Activated CD4-positive, alpha-beta T cell treated with anti-CD3 and anti-CD28 coated beads, Interleukin-2, amount 50 U/mL, for 24 hours (primary cell): ENCODE measurements at places on chromosomes 12 and 14.
A peak's percentile ranks its signal among the peaks of the same experiment; 100 is the strongest.

DNA sequence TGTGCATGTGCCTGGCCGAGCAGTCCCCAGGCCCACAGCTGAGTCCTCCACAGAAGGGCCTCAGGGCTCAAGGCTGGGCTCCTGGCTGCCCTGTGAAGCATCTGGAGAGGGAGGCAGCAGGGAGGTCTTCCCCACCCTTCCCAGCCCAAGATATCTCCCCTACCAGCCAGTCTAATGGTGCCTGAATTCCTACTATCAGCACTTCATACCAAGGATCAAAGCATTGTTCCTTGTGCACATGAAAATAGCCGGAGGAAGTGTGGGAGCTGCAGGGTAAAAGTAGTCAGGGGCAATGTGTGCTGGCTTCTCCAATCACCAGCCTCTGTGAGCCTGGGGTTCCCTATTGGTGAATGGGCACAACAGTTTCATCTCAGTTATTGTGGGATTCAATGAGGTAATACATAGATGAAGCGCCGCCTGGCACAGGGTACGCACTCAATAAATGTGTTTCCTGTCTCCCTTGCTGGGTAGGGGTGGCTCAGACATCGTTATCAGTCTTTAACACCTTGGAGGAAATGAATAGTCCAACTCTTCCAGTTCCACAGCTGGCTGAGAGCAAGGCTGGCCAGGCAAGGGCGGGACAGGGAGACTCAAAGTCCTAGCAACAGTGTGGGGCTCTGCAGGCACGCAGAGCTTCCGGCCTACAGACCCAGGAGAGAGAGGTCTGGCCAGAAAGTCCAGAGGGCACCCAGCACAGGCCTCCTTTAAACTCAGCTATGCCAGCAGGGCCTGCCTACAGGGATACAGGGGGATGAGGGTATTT lies 39.1 kb upstream of the PNMA1 start:
- no peak for DNase-seq

DNA sequence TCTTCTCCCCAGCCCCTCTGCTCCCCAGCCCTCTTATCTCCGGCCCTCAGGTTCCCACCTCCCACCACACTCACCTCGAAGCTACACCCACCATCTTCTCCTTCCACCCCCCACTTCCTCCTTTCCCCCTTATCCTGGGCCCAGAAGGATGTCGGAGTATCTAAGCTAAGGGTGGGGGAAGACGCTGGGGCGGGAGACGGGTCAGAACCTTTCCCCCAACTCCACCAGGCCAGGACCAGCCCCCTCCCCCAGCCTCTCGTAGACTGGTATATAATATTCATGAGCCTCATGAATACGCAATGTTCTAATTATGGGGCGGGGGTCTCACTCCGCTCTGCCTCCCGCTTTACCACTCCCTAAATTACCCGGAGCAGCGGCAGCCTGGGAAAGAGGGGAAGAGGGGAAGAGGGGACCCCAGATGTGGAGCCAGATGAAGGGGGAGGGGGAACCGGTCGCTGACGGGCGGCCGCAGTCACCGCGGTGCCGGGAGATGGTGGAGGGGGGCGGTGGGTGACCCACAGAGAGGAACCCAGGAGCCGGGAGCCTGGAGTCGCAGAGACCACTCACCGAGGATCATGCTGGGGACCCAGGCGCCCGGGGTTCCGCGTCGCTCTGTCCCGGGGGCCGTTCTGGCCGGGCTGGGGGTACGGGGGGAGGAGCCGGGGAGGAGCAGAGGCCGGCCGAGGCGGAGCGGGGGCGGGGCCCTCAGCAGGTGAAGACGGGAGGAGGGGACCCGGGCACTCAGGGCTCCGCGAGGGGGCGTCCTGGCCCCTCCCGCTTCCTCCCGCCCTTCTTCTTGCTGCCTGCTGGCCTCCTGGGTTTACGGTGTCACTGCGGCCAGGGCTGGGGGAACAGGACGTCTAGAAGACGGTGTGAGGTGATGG lies 6.4 kb upstream of the ZNF385A start:
- DNase-seq: peak; percentile 45

DNA sequence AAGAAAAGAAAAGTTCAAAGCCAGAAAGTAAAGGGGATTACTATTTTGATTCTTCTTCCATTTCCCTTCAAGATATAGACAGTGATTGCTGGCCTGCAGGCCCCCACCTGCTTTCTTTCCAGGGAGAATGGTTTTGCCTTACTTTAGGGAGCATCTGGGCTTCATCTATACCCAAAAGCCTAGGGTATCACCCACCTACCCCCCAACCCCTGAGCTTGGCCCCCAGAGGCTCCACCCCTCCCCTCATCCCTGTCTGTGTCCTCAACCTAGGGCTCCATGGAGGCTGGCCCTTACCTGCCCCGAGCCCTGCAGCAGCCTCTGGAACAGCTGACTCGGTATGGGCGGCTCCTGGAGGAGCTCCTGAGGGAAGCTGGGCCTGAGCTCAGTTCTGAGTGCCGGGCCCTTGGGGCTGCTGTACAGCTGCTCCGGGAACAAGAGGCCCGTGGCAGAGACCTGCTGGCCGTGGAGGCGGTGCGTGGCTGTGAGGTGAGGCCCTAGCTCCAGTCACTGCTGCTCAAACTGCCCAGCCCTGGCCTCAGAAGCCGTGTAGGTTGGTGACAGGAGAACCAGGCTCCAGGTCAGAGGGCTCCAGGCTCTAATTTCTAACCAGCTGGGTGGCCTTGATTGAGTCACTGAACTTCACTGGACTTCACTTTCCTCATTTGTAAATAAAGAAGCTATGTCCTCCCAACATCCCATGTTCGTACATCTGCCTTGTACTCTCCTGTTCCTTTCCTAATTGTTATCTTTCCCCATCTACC lies 13.6 kb downstream of the ARHGEF40 start:
- DNase-seq: no peak

DNA sequence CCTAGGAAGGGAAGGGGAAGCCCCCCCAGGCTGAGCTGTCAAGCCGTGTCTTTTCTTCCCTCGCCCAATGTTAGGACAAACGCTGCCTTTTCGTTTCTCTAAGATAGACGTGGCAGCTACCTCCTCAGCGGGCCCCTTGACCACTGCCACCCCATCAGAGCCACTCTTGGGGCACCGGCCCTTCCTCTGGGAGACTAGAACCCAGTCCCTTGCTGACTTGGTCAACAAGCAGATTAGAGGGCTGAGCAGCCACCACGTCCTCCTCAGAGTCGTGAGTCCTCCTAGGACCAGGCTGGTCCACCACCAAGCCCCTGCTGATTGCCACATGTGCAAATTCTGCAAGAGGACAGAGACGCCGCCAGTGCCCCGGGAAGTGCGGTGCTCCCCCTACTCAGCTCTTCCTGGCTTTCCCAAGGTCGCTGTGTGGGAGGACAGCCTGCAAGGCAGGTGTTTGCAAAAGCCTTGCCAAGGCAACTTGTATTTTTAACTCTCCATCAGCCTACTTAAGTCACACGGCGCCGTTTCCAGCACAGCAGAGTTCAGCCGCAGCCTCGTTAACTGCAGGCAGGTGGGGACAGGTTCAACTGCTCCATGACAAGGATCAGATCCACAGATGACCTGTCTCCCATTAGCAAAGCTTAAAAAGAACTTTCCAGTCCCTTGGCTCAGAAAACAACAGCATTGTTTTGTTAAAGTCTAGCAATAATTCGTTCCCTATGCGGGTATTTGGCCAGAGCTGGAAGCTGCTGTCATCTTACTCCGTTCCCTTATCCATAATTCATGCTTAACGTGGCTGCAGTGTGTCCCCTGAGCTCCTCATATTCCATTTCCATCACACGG lies 65.6 kb downstream of the TESC start:
- no peak for DNase-seq

GRCh38 chr14:55301437-55302121 lies 30.4 kb downstream of the FBXO34 start:
- no peak for DNase-seq

DNA sequence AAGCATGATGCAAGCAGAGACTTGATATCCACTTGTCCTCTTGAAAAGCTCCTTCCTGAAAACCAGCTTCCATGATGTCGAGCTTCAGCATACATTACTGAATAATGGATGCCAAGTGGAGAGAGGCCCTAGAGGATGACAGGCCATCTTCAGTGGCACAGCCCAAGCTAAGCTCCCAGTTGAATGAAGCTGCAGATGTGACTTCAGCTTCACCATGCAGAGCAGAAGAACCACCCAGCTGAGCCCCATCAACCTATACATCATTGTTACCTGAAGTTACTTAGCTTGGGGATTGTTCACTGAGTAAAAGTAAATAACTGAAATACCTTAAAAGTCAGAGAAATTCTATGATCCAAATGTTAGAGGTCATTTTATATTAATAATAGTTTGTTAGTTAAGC lies 93.6 kb downstream of the HECTD4 start:
- no peak for DNase-seq

- no peak for DNase-seq
These were observed 478.9 kb downstream of the BCAT1 start for GRCh38 chr12:24470050-24470449.

DNA sequence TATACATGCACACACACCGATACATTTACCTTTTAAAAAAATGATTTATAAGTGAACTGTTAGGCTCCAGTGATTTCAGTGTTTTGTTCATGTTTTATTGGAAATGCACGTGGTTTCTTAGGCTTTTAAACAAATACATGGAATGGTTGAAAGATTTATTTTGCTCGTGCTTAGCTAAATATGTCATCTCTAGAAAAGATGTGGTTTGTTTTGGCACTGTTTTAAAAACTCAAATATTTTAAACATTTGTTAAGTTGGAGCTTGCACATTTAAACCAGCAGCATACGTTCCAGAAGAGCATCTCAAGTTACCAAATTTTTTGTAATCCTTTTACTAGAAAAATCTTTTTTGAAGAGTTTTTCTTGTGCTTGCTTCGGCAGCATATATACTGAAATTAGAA lies 44.5 kb downstream of the FOXA1 start:
- DNase-seq: no peak

GRCh38 chr12:97951239-97951638 lies 488.6 kb downstream of the RMST start:
- no peak for DNase-seq

DNA sequence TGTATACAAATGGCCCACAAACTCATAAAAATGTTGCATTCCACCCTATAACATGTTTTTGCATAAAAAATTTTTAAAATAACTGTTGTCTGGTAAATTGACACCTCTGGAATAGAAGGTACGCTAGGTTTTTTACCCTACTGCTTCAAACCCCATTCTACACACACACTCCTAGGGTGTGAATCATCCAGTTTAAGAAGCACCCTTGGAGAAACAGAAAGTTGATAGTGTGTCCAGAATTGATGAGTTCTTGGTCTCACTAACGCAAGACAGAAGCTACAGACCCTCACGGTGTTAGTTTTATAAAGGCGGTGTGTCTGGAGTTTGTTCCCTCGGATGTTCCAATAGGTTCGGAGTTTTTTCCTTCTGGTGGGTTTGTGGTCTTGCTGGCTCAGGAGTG lies 158.5 kb downstream of the KLRB1 start:
- no peak for DNase-seq

- DNase-seq: no peak
These were observed 10.6 kb downstream of the TMED10 start for GRCh38 chr14:75165586-75166391.

DNA sequence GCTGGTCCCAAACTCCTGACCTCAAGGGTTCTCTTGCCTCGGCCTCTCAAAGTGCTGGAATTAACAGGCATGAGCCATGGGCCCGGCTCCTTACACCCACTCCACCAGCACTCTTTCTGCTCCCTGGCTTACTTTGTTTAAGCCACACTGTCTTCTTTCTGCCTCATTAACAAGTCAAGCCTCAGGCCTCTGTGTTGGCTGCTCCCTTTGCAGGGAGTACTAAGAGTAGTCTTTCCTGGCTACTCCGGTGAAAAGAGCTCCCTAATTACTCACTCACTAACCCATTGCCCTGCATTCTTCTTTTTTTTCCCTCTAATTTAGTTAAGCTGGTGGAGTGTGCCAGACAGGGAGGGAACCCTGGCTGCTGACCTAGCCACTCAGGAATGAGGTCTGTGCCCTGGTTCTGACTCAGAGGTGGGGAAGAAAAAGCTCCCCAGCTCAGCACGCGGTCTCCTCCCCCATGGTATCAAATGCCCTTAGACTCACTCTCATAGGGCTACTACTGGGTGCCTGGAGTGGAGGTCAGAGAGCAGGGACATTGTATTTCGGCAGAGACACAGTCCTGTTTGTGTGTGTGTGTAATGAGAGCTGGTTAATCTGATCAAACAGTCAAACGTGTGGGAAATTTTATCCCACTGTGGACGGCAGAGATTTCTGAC lies 19.8 kb downstream of the GALNT6 start:
- DNase-seq: no peak

DNA sequence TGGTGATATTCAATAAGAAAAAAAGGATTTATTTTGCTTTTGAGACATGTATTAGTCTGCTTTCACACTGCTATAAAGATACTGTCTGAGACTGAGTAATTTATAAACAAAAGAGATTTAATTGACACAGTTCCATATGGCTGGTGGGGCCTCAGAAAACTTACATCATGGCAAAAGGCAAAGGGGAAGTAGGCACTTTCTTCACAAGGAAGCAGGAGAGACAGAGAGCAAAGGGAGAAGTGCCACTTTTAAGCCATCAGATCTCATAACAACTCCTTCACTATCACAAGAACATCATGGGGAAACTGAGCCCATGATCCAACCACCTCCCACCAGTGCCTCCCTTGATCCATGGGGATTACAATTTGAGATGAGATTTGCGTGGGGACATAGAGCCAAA lies 43.9 kb downstream of the BHLHE41 start:
- no peak for DNase-seq

DNA sequence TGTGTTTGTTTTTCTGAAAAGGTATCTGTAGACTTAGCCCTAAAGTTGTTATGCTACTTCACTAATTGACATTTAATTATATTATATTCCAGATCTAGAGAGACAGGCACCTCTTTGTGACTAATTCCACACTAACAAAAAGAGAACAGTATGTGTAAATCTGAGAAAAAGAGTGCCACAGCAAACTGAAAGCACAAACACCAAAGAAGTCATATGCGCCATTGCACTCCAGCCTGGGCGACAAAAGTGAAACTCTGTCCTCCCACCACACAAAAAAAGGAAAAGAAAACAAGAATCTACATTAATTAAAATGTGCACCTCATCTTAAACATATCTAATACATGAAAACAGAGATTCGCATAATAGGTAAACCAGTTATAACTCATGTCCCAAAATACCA lies 4.4 kb upstream of the CSRNP2 start:
- DNase-seq: no peak

- DNase-seq: no peak
These were observed 1.7 kb upstream of the MFAP5 start for GRCh38 chr12:8664228-8664913.

GRCh38 chr12:44835641-44836379 lies 40.3 kb downstream of the NELL2 start:
- no peak for DNase-seq

DNA sequence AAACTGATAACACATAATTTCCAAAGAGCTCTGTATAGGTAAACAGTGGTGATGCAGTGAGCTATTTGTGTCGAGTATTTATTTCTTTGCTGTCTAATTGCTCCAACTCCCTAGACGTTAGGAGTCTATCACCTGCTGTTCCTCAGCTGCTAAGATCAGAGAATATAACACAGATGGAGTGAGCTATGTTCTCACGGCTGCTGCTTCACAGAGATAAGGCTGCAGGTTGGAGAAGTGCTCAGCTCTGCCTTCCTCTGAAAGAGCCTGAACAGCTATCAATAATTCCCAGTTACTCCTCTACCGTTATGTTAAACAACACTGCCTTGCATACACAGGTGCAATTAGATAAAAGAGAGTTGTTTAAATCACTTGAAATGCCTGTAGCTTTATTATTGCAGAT lies 103.2 kb upstream of the MDGA2 start:
- no peak for DNase-seq
